ENCODE measurements at places on chromosomes 4 and X.

- no peak for DNase-seq
Observed at GRCh38 chrX:46792810-46793188, 33.9 kb upstream of the SLC9A7 start.

DNA sequence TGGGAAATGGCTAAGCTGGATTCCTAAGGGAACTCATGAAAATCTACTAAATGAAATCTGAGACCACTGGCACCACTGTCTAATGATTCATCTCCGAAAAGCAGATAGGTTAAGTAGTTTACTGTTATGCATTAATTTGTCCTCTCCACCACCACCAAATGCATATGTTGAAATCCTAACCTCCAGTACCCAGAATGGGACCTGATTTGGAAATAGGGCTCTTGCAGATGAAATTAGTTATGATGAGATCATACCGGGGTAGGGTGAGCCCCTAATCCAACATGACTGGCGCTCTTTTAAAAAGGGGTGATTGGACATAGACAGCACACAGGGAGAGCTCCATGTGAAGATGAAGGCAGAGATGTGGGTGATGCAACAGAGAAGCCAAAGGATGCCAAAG, 124.9 kb upstream of the GUCY1A1 start:
- no peak for DNase-seq

- DNase-seq = no peak
Observed at GRCh38 chr4:36414248-36414647, 132.8 kb downstream of the DTHD1 start.

DNA sequence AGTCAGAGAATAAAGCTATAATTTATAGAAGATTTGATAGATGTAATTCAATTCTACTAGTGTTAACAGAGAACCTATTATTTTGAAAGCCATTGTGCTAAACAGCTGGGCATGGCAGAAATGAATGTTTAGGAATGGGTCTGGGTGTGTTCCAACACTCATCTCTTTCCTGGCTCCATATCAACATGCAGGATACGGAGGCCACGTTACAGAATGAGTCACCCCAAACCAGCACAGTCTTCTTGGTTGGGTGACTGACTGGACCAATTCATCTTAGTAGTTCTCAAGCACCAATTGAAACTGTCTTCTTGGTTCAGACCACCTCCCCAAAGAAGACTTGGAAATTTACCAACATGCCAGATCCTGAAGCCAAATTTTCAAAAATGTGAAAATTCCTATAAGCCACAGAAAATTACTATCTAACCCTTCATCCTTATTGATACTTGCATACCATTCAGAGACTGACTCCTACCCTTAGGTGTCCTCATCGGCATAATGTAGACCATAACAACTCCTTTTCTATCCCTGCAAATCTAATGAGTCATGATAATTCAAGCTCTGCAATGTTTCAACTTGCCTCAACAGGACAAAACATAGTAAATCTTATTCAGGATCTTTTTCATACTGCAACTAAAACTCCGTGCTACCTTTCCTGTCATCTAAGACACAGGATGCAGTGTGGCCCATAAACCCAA, 52.0 kb upstream of the ATOH1 start:
- DNase-seq = no peak

- no peak for DNase-seq
Observed at GRCh38 chr4:183306811-183307210, 13.3 kb downstream of the CLDN22 start.

- DNase-seq = no peak
Observed at GRCh38 chr4:151921386-151921785, 160.6 kb upstream of the GATB start.
